ENCODE measurements at places on chromosomes 7 and 10. TPM values are rescaled to one million over a fixed set of nuclear protein-coding genes. Genes with fewer than 3 reads are reported as not detected.

GRCh38 chr7:47356261-47356660, 225.7 kb downstream of the TNS3 start:
- no peak for DNase-seq
- H3K27ac ChIP-seq: no peak overlapping the region
- H3K36me3 ChIP-seq: no peaks in the 10 kb centered on the region

- no peak for DNase-seq
- no peaks in the 10 kb centered on the region for H3K36me3 ChIP-seq
- no peaks in the 10 kb centered on the region for H3K27me3 ChIP-seq
- no peaks in the 10 kb centered on the region for H3K4me1 ChIP-seq
- no peak overlapping the region for H3K27ac ChIP-seq
Observed at GRCh38 chr7:86407291-86407690, 236.4 kb upstream of the GRM3 start.

Gene NOS3
- 2.2 TPM for polyA plus RNA-seq

Gene ATOH7
- not detected for polyA plus RNA-seq

Gene PCLO
- polyA plus RNA-seq: 1.8 TPM

Gene AOAH
- polyA plus RNA-seq: 5.1 TPM

DNA sequence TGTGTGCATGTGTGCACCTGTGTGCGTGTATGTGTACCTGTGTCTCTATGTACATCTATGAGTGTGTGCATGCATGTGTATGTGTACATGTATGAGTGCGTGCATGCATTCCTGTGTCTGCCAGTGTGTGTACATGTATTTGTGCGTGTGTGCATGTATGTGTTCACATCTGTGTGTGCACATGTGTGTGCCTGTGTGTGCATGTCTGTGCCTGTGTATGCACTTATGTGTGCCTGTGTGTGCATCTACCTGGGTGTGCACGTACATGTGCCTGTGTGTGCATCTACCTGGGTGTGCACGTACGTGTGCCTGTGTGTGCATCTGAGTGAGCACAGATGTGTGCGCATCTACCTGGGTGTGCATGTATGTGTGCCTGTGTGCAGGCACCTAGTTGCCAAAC, 102.2 kb upstream of the DIP2C start:
- H3K27me3 ChIP-seq: no peaks in the 10 kb centered on the region
- DNase-seq: peak; percentile 45
- no peak overlapping the region for H3K27ac ChIP-seq
- no peak overlapping the region for H3K4me3 ChIP-seq
- no peaks in the 10 kb centered on the region for H3K36me3 ChIP-seq
- H3K4me1 ChIP-seq: no peaks in the 10 kb centered on the region

GRCh38 chr10:114432566-114433093, 28.3 kb upstream of the AFAP1L2 start:
- H3K4me1 ChIP-seq: no peaks in the 10 kb centered on the region
- H3K27ac ChIP-seq: no peak overlapping the region
- no peak overlapping the region for H3K4me3 ChIP-seq
- H3K27me3 ChIP-seq: no peaks in the 10 kb centered on the region

Gene UTF1
- polyA plus RNA-seq: not detected

Gene SEMA3D
- polyA plus RNA-seq: 1.5 TPM

Gene IMPDH1
- polyA plus RNA-seq: 35.3 TPM

Gene LIPK
- not detected for polyA plus RNA-seq

DNA sequence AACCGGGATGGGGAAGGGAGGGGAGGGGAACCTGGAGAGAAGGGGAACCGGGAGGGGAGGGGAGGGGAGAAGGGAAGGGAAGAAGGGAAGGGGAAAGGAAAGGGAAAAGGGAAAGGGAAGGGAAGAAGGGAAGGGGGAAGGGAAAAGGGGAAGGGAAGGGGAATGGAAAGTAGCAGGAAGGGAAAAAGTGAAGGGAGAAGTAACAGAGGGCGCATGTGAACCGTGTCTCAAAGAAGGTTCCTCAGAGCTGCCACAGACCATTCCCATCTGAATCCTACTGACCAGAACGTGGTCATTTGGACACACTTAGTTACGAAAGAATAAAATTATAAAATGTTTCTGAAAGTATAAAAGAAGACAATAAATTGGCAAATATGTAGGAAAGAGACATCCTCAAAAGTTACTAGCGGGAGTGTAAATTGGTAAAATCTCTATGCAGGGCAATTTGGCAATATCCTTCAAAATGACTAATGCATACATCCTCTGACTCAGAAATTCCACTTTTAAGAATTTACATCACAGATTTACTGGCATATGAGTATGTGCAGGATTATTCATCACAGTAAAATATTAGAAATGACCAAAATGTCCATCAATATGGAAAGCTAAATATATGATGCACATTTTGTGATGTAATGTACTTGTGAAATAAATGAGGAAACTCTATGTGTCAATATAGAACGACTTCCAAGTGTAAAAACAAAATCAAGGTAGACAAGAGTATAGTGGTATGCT, 12.9 kb downstream of the C10orf67 start:
- no peaks in the 10 kb centered on the region for H3K4me1 ChIP-seq
- H3K4me3 ChIP-seq: no peak overlapping the region
- H3K27me3 ChIP-seq: no peaks in the 10 kb centered on the region
- DNase-seq: no peak
- H3K27ac ChIP-seq: no peak overlapping the region

- no peaks in the 10 kb centered on the region for H3K36me3 ChIP-seq
- H3K27me3 ChIP-seq: no peaks in the 10 kb centered on the region
- H3K4me1 ChIP-seq: no peaks in the 10 kb centered on the region
- H3K27ac ChIP-seq: no peak overlapping the region
Observed at GRCh38 chr7:102843850-102844249, 69.0 kb upstream of the LRRC17 start.

DNA sequence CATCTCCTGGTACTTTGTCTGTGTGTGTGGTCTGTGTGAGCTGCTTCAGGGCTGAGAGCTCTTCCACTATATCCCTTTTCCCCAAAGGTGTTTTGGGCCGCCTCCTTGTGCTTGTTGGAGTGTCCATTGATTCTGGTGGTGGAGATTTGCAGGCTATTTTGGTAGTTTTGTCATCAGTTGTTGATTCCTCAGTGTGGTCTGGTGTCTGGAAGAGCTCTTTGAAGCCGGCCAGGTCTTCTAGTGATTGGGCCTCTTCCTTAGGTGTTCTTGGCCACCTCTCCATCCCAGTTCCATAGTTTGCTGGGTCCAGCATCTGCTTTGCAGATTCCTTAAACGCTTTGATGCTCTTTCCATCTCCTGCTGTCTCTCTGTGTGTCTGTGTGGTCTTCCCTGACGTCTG, 20.8 kb downstream of the MKI67 start:
- H3K36me3 ChIP-seq: no peaks in the 10 kb centered on the region
- no peak overlapping the region for H3K27ac ChIP-seq
- no peak overlapping the region for H3K4me3 ChIP-seq
- no peaks in the 10 kb centered on the region for H3K27me3 ChIP-seq
- no peak for DNase-seq

DNA sequence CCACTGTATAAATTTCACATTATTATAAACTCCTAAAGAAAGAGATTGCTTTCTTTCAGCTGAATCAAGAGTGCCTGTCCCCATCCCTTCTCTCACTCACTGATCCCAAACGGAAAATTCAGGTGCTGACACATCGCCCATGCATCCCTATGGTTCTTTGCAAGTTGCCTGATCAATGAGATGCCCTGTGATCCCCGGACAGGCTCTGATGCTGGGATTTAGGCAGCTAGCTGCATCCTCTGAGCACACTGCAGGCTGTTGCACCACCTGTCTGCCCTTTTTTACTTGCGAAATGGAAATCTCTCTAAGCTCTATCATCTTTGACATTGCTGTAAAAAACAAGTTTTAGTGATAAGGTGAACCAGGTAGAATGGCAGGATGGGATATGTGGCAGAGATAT, 456.5 kb downstream of the GATA3 start:
- H3K27me3 ChIP-seq: no peaks in the 10 kb centered on the region
- no peak for DNase-seq
- H3K4me3 ChIP-seq: no peak overlapping the region
- H3K36me3 ChIP-seq: no peaks in the 10 kb centered on the region
- no peak overlapping the region for H3K27ac ChIP-seq

- no peaks in the 10 kb centered on the region for H3K4me1 ChIP-seq
- H3K27ac ChIP-seq: no peak overlapping the region
- no peak for DNase-seq
- H3K27me3 ChIP-seq: no peaks in the 10 kb centered on the region
- no peak overlapping the region for H3K4me3 ChIP-seq
Observed at GRCh38 chr7:24591152-24591551, 17.9 kb downstream of the PALS2 start.

Gene UPP1
- 15.9 TPM for polyA plus RNA-seq

- no peak for DNase-seq
- no peak overlapping the region for H3K4me3 ChIP-seq
- H3K27ac ChIP-seq: no peak overlapping the region
Observed at GRCh38 chr7:150629347-150629746, 2.8 kb downstream of the GIMAP6 start.
